ENCODE measurements at places on chromosomes 6 and 20. TPM values are rescaled to one million over a fixed set of nuclear protein-coding genes. Genes with fewer than 3 reads are reported as not detected.

The TPX2 gene
- 108 TPM for total RNA-seq

The OR2J3 gene
- not detected for total RNA-seq

The TCFL5 gene
- total RNA-seq, result 10.1 TPM

The SLA2 gene
- not detected for total RNA-seq

The LY86 gene
- total RNA-seq, result not detected

The SOX18 gene
- 0.29 TPM for total RNA-seq
